ENCODE measurements at places on chromosomes 4 and X.

DNA sequence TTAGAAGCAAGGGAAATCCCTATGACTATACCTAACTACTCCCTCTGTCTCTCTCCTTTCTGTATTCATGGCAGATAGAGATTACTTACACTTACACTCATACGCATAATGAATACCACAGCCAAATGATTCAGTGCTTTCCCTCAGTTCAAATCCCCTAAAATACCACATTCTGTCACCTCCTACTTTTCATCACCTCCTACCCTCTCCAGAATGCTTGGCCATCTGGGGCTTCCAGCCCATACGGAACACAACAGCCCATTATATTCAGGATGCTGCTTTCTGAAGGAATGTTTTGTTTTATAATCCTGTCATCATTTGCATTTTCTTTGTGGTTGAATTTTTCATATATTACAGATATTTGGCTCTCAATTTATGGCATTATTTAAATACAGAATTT is 361.6 kb downstream of the GRIA2 start:
- DNase-seq: no peak

GRCh38 chr4:185914583-185915199 is 102.7 kb upstream of the SORBS2 start:
- no peak for DNase-seq

DNA sequence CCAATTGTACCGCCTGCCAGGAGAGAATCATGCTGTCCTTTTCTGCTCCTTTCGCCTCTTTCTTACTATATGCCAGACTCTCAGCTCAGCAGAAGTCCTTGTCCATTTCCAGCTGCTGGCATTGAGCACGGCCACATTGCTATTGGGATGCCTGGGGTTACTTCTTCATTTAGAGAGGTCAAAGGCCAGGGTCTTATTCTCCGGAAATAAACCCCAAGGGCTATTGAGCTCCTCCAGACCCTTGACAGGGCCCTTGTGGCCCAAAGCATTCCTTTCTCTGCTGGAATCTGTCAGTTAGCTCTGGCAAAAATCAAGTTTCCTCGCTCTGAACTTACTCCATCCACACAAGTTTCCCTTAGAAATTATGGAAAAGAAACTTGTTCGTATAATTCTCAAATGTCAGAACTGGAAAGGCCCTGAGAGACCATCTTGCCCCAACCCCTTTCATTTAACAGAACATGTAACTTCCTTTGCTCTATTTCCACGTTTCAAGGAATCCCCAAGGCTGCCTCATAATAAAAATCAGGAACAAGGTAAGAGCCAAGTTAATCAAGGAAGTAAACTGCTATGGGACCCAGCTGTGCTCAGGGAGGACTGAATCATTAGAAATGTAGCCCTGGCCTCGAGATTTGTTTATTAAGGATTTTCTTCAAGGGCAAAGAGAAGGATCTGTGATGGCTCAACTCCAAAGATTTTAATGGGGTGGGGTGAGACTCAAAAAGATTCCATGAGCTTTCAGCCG is 11.8 kb downstream of the AKAP4 start:
- DNase-seq: no peak

DNA sequence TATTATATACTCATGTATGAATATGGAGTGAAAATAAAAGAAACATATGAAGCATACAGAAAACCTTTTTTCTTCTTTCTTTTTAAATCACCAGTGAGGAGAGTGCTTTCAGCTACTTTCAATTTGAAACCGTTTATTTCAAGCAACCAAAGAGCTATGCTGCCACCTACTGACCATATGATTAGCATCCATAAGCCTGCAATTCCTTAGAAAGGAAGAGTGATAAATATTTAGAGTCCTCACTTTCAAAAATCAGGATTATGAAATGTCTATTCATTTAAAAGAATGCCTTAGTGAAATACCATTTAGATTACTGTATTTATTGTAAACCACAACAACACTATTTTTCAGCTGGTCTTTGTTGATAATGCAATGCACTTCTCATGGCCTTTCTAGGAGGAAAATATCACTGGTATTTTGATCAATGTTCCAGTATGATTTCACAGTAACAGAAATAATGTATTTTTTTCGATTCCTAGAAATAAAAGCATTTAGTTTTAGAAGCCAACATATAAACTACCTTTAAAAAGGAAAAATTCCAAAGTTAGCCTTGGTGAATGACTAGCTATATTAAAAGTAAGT is 667.6 kb downstream of the PCDH18 start:
- no peak for DNase-seq

DNA sequence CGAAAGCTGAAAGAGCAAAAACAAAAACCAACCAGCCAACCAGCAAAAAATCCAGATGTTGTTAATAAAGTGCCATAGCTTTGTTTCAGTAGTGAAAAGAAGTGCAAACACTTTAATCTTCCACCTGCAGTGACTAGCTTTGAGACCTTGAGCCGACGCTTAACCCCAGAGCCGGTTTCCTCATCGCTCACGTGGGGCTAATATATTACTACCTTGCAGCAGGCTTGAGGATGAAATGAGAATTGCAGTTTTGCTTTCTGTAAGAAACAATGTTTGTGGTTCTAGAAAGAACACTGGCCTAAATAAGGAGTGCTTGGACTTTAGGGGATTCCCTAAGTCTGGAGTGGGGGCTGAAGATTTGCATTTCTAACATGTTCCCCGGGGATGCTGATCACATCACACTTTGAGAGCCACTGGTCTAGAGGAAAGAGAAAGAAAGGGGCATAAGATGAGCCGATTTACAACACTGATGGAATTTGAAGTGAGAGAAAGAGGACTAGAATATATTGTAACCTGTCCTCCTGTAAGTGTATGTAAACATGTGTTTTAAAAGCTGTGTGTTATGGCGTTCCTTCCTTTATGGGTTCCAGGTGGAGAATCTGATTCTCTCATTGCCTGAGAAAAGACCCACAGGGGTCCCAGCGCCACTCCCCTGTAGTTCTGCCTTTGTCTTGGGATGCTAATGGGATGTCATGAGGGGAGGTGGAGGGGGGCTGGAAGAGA is 1.4 kb downstream of the FGF2 start:
- DNase-seq: no peak

DNA sequence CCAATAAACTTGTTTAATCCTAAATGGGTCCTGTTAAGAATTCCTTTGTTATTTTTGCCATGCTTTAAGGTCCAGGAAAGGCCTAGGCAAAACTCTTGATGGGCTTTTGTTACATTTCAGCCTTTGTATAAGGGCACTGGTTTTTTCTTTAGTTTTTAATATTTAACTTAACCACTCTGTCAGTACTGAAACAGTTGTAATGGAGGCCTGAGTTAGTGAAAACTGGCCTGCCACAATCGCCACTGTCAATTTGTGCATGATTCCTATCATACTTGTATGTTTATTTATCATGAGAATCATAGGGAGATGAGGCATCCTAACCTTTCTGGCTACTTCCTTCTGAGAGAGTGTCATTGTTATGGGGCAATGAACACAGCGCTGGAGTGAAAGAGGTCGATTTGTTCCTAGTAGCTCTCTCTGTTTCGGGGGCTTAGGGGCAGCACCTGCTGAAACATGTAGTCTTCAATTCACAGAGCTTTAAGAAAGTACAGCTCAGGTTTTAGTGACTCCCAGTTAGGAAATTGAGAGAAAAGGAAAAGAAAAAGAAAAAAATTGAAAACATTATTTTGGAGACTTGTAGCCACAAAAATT is 393.8 kb upstream of the FSTL5 start:
- no peak for DNase-seq

DNA sequence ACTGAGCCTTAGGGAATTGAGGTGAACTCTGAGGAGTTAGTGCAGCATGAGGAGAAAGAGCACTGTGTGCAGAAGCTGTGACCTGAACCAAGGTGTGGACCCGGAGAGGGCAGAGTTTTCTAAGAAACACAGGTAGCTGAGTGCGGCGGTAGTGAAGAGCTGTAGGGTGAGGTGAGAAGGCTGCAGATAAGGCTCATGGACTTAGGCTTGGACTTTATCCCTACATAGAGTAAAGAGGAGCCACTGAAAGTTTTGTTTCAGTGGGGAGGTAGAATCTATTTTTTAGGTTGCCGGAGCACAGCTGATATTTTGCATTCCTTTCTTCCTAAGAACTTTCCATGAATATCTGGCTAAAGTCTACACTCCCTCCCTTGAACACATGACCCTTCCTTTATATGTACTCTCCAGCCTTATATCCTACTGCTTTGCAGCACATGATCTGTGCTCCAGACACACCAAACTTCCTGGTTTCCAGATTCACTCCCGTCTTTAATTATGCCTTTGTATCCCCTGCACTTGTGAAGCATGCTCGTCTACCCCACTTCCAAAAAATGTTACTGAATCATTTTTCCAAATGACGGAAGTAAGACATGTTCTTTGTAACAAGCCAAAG is 10.6 kb upstream of the PGRMC2 start:
- DNase-seq: no peak

GRCh38 chr4:167025670-167026069 is 208.6 kb downstream of the SPOCK3 start:
- DNase-seq: no peak

DNA sequence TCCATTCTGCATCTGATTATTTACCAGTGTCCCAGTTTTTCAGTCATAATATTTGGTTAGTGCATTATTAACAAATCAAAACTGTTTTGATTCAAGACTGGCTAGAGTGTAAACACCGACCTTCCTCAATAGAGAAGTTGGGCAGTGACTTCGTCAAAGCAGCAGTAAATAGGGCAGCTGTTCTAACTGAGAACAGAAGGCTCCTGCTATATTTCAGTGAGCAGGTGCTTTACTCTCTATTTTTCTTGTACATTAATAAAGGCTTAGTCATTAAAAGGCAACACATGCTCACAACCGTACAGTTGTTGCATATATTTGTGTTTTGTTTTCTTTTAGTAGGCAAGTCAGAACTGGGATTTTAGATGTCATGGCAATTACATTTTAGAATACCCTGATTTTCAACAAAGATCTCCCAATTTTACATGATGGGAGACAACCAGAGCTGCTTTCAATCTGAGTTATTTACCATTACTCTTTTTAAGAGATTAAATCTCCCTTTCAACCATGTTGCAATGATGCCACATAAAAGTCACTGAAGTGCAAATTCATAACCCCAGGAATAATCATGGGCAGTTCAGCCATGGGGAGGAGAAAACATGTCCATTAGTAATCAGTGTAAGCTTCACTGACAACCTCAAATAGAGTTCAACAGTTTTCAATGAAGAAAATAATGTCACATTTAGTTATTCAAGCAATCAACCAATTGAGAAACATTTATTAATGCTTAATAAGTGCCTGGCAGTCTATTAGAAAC is 233.3 kb downstream of the NDST4 start:
- no peak for DNase-seq

DNA sequence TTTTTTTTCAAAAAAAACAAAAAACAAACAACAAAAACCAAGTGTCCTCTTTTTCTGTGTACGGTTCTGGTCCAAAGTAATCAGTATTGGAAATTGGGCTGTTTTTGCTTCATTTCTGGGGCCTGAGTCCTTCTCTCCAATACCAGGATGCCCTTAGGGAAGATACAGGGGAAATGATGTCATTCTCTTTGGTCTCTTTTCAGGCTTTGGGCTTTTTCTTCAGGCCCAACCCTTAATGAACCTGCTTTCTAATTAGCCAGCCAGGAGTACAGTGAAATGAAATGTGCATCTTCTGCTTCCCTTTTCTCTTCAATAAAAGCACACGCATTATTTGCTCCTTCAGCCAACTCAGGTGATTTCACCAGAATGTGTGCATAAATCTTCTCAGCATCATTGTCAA is 52.6 kb upstream of the RBPJ start:
- DNase-seq: no peak

Measured in esophagus squamous epithelium (tissue), 5 donors.